Stimulated activated CD8-positive, alpha-beta memory T cell treated with anti-CD3 and anti-CD28 coated beads, Interleukin-15, amount 100 ng/mL, for 24 hours (primary cell): ENCODE measurements at places on chromosomes 3 and 15.
A peak's percentile ranks its signal among the peaks of the same experiment; 100 is the strongest.

DNA sequence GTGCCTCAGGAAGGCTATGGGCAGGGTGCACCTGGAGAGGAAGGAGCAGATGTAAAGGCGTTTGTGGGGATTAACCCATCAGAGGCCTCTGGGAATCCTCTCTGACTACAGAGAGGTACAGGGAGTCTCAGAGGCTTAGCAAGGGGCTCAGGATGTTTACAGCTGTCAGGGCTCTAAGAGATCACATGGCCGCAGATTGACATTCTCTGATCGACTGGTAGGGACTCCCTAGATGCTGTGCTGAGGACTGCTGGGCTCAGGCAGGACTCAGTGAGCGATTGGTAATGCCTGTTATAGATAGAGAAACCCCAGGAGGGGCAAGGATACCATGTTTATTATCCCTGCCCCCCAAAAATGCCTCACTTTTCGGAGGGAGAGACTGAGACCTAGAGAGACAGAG, 103.5 kb downstream of the CORO2B start:
- DNase-seq = no peak

- DNase-seq = no peak
Measured at GRCh38 chr15:98933406-98933805, 74.2 kb downstream of the PGPEP1L start.

GRCh38 chr3:133368371-133369067, 31.3 kb upstream of the BFSP2 start:
- no peak for DNase-seq

- peak; percentile 17 for DNase-seq
Measured at GRCh38 chr3:126522363-126522788, 1.6 kb upstream of the CHST13 start.

DNA sequence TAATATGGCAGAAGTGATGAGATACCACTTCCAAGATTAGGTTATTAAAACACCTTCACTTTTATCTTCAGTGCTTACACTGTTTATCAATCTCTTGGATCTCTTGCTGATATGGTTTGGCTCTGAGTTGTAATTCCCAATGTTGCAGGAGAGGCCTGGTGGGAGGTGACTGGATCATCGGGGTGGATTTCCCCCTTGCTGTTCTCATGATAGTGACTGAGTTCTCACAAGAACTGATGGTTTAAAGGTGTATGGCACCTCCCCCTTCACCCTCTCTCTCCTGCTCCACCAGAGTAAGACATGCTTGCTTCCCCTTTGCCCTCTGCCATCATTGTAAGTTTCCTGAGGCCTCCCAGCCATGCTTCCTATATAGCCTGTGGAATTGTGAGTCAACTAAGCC, 11.8 kb downstream of the GOLIM4 start:
- DNase-seq = no peak

GRCh38 chr15:89309993-89310392, 24.6 kb downstream of the POLG start:
- no peak for DNase-seq

GRCh38 chr3:27105904-27106303, 263.3 kb downstream of the NEK10 start:
- no peak for DNase-seq
